ENCODE measurements at places on chromosomes 11 and 22.

GRCh38 chr22:30247974-30248373 is 1.4 kb upstream of the LIF start:
- DNase-seq = no peak

- no peak for DNase-seq
These were observed 212.6 kb downstream of the SNX19 start for GRCh38 chr11:130703489-130704190.

- no peak for DNase-seq
These were observed 126.1 kb downstream of the NECTIN1 start for GRCh38 chr11:119602745-119603373.

- DNase-seq = no peak
These were observed 119.2 kb upstream of the C11orf87 start for GRCh38 chr11:109302591-109303334.

GRCh38 chr11:2691991-2692875 is 7.6 kb downstream of the KCNQ1OT1 start:
- DNase-seq = no peak

DNA sequence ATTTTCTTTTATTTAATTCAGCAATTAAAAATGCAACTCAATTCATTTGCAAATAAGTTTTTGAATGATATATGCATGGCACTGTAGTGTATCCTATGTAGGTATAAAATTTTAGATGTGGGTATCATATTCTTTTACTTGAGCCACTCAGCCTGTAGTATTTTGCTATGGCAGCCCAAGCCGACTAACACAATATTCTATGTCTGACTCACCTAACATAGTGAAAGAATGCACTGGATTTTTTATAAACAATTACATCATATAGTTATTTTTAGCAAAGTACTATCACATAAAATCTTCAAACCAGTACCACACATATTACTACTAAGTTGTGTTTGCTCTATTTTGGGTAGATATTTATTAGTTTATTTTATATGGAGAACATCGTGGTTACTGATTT is 21.9 kb upstream of the GRIA4 start:
- no peak for DNase-seq

DNA sequence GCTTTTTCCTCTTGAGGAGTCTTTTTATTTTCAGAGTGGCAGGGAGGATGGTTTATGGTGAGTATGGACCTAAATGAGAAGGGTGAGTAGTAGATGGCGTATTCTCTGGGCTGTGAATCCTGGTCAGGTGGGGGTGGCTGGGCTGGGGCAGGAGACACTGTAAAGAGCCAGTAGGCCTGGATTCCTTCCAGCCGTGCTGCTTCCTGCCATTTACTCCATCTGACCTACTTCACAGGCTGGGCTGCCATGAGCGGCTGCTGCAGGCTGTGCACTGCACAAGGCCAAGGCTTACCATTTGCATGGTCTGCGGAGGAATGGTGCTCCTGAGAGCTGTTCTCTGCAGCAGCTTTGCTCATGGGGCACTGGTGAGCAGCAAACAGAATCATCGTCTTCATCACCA is 297.6 kb downstream of the KIRREL3 start:
- no peak for DNase-seq

GRCh38 chr11:108601150-108601549 is 7.6 kb upstream of the EXPH5 start:
- no peak for DNase-seq

- no peak for DNase-seq
These were observed 1071.4 kb downstream of the JRKL start for GRCh38 chr11:97461044-97461880.

GRCh38 chr22:44182588-44183286 is 2.0 kb downstream of the PARVG start:
- no peak for DNase-seq

DNA sequence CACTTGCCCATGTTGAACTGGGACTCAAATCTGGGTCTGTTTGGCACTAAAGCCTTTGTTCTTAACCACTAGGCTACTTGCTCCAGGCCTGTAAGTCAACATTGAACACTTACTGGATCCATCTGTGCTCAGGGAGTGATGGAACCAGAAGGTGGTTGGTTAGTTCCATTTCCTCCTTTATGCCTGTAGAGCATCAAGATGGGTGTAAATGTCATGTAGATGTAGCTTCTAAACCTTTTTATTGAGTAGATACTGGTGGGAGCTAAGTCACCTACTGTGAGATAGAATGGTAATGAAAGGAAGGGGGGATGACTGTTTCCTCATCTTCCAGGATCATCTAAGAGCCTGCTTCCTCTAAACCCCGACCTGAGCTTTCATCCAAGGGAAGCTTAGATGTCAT is 38.6 kb upstream of the ALKBH3 start:
- DNase-seq = no peak
